Astrocyte (in vitro differentiated cells and primary cell): ENCODE measurements at places on chromosomes 11 and 22. TPM values are rescaled to one million over a fixed set of nuclear protein-coding genes. Genes with fewer than 3 reads are reported as not detected.
A peak's percentile ranks its signal among the peaks of the same experiment; 100 is the strongest.

The UPK3A gene
- total RNA-seq: not detected in 2 replicates

The GRIK4 gene
- total RNA-seq: 2.2 and 3.9 TPM in 2 replicates

The DEUP1 gene
- total RNA-seq: 0.41 and 0.91 TPM in 2 replicates

The HBG2 gene
- total RNA-seq: not detected in 2 replicates

DNA sequence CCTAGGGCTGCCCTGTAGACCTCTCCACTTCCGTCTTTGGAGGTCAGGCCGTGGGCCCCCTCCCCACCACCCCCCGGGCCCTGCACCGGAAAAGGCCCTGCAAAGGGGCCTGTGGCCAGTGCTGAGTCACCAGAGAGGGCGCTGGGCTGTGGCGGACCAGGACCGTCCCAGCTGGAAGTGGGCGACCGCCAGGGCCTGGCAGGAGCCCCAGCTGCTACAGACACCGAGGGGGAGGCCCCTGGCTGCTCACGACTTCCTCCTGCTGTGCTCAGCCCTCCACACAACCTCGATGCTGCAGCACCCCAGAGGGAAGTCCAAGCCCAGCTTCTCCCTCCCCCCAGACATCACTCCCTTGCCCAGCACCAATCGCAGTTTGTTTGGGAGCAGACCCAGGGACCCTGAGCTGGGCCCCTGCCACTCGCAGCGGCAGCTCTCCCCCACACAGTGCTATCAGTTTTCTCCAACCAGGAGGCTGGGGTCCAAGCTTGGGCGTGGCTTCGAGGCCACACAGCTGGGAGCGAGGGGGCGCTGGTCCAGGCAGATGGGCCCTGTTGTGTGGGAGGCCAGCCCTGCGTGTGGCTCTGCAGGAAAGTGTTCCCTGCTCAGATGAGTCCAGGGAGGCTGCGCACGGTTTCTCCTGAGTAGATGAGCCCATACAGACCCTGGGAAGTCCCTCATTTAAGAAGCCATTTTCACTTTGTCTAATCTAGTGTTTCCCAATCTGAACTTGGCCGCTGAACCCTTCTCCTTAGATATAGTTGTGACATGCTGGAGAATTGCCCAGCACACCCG lies 5.6 kb upstream of the SH3BP1 start:
- H3K4me3 ChIP-seq: no peak overlapping the region
- H3K4me1 ChIP-seq: peaks cover 40% of the 10 kb centered on the region
- no peaks in the 10 kb centered on the region for H3K27me3 ChIP-seq
- H3K27ac ChIP-seq: peak overlapping the region; percentile 30

- no peak for DNase-seq
- H3K4me1 ChIP-seq: no peaks in the 10 kb centered on the region
- H3K27me3 ChIP-seq: no peaks in the 10 kb centered on the region
- H3K27ac ChIP-seq: no peak overlapping the region
Observed at GRCh38 chr11:78339483-78339882, 78.1 kb downstream of the GAB2 start.

DNA sequence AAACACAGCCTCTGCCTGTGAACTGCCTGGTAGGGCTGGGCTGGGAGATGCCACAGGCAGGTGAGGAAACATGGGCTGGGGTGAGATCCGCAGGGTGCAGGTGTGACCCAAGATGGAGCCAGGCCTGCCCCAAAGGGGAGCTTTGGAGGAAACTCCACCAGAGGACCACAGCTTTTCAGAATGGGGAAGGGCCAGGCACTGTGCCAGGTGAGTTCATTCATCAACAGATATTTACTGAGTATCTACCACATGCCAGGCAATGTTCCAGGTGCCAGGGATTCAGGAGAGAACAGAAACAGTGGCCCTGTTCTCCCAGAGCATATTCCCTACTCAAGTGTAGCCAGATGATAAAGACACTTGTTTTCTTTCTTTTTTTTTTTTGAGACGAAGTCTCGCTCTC lies 11.2 kb downstream of the RTN4RL2 start:
- peaks cover 4% of the 10 kb centered on the region for H3K4me1 ChIP-seq
- H3K27ac ChIP-seq: no peak overlapping the region
- DNase-seq: no peak
- no peak overlapping the region for H3K4me3 ChIP-seq

GRCh38 chr11:32840587-32840986 lies 10.9 kb downstream of the PRRG4 start:
- no peaks in the 10 kb centered on the region for H3K27me3 ChIP-seq
- H3K4me3 ChIP-seq: no peak overlapping the region
- H3K36me3 ChIP-seq: no peaks in the 10 kb centered on the region
- DNase-seq: no peak

DNA sequence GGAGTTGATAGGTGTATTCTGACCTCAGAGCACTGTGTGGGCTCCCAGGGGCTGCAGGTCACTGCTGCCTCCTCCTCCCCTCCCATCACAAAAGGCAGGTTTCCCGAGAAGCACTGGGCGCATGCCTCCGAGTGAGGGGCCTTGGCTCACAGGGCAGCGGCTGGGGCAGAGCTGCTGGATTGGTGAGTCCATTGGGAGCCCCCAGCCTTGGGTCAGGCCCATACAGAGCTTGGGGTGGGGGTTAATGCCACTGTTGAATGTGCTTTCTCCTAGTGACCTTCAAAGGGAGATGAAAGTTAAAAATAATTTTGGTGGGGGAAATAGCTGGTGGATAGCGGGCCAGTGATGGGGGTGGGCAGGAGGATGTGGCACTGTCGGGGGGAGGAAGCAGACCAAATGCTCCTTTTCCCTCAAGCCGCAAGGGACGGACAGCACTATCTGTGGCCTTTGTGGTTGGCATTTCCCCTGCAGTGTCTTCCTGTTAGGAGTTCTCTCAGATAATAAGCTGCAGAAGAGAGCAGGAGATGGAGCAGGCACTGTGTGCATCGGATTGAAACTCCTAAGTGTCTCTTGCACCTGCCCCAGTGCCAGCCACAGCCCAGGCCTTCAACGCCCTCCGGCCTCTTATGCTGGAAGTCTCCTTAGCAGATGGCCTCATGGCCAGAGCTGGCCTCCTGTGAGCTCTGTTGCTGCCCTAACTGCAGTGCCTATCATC lies 3.2 kb downstream of the TUBA8 start:
- no peak for DNase-seq
- H3K4me1 ChIP-seq: peaks cover 8% of the 10 kb centered on the region
- H3K27ac ChIP-seq: no peak overlapping the region
- no peak overlapping the region for H3K4me3 ChIP-seq
- no peaks in the 10 kb centered on the region for H3K36me3 ChIP-seq

DNA sequence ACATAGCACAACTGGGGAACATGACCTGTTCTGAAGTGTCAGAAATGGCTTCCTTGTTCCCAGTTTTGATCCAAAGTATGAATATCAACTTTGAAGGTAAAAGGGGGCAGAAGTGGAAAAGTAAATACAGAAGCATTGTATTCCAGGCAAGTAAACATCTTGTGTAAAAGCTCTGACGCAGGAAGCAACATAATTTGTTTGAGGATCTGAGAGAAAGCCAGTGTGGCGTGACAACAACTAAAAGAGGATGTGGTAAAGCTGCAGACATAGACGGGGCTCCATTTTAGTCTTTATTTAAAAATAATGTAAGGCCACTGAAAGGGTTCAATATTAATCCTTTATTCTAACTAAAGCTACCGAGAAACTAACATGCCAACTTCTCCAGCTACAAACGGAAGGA lies 310.2 kb downstream of the DLG2 start:
- H3K27ac ChIP-seq: no peak overlapping the region
- H3K4me1 ChIP-seq: no peaks in the 10 kb centered on the region
- DNase-seq: no peak
- H3K4me3 ChIP-seq: no peak overlapping the region
- H3K36me3 ChIP-seq: no peaks in the 10 kb centered on the region

DNA sequence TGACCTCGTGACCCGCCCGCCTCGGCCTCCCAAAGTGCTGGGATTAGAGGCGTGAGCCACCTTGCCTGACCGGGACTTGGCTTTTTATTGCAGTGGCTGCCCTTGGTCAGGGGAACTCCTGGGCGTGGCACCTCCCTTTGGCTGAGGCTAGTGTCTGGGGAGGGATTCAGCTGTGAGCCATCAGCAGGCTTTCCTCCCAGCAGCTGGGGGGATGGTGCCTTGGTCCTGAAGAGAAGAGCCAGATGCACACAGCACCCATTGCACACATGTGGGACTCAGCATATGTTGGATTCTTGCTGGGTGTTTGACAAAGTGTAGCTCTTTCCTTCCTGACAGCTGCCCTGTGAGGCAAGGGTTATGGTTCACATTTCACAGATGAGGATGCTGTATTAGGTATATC lies 8.4 kb downstream of the CYTH4 start:
- H3K4me1 ChIP-seq: no peaks in the 10 kb centered on the region
- DNase-seq: no peak
- peaks cover 8% of the 10 kb centered on the region for H3K27me3 ChIP-seq

DNA sequence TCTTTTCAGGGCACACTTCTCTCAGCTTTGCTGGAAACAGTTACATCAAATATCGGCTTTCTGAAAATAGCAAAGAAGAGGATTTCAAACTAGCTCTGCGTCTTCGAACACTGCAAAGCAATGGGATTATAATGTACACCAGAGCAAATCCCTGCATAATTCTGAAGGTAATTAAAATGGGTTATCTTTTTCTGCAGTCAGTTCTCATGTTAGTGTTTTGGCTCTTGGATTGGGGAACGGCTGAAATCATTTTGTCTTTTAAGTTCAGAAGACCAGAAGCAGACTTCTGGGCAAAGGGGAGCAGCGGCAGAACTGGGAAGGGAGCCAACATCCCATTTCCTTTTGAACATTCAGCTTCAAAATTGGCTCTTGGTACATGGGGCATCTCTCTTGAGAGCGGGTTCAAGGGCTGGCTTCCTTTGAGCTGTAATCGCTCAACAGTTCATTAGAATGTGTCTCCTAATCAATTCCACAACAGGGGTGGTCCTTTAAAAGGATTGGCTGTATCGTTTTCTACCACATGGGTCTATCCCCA lies 110.2 kb upstream of the MTNR1B start:
- no peaks in the 10 kb centered on the region for H3K36me3 ChIP-seq
- no peaks in the 10 kb centered on the region for H3K4me1 ChIP-seq

GRCh38 chr11:46159680-46160079 lies 38.4 kb upstream of the PHF21A start:
- H3K4me3 ChIP-seq: no peak overlapping the region
- H3K27me3 ChIP-seq: peaks cover 44% of the 10 kb centered on the region
- H3K27ac ChIP-seq: no peak overlapping the region
- no peaks in the 10 kb centered on the region for H3K4me1 ChIP-seq
